NCI-H446 treated with DMSO at 0.1 percent for 48 hours (cell line): ENCODE measurements at places on chromosomes 3 and 15.

GRCh38 chr3:99845331-99845730, 27.7 kb downstream of the CMSS1 start:
- DNase-seq, result no peak

DNA sequence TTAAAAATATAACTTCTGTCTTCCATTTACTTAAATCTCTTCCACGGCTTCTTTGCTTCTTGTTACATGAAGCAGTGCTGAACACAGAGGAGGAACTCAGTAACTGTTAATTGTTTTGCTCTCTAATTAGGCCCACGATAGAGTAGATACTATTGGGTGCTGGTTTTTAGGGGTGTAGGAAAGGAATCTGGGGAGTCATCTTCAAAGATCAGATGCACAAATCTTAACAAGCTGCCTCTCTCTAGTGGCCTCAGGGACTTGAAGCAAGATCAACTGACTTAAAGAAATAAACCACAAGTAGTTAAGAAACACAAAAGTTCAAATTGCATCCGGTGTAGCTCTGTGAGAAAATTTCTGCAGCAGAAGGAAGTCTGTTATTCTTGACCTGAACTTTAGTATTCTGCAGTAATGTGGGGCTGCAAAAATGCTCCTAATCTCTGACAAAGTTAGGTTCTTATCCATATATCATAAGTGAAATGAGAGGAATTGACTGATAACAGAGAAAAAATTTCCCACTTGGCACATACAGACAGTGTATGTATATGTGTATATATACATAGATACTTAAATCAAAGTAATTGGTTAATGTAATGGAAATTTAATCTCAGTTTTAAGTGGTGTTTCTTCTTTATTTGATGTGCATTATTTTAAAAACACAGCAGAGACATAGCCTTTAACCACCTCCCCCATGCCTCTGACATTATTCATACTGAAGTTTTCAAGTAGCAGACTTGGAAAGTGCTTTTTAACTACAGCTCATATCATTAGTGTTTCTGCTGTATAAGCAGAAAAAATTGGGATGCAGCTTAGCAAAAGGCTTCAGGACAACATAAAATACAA, 51.8 kb downstream of the CHST2 start:
- DNase-seq, result no peak

GRCh38 chr3:177595530-177596188, 398.4 kb upstream of the TBL1XR1 start:
- DNase-seq, result no peak

- DNase-seq, result no peak
Measured at GRCh38 chr3:152474585-152474984, 205.9 kb downstream of the MBNL1 start.

GRCh38 chr3:5122030-5122740, at the start of gene ARL8B:
Gene ARL8B (plus strand): TSS chr3:5122292. CDS start chr3:5122466, 174 bp downstream.
- DNase-seq, result peak; percentile 52

DNA sequence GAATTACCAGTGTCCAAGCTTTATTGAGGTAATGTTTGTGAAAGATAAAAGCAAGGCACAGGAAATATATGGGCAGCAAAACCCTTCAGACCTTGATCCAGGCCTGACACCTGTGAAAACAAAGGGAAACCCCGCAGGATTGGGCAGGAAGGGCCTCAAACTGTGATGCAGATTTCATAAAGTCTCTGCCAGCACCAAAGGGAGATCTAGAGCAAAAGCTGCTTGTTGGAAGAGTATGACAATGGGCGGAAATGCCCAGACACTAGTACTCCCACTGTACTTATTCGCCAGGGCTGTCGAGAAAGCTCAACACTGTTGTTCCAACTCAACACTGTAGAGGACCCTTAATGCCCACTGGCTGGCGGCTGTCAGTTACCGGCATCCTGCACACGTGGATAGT, 207.9 kb downstream of the CD47 start:
- DNase-seq, result no peak
